T-helper 2 cell (primary cell): ENCODE measurements at places on chromosomes 1 and 21.

DNA sequence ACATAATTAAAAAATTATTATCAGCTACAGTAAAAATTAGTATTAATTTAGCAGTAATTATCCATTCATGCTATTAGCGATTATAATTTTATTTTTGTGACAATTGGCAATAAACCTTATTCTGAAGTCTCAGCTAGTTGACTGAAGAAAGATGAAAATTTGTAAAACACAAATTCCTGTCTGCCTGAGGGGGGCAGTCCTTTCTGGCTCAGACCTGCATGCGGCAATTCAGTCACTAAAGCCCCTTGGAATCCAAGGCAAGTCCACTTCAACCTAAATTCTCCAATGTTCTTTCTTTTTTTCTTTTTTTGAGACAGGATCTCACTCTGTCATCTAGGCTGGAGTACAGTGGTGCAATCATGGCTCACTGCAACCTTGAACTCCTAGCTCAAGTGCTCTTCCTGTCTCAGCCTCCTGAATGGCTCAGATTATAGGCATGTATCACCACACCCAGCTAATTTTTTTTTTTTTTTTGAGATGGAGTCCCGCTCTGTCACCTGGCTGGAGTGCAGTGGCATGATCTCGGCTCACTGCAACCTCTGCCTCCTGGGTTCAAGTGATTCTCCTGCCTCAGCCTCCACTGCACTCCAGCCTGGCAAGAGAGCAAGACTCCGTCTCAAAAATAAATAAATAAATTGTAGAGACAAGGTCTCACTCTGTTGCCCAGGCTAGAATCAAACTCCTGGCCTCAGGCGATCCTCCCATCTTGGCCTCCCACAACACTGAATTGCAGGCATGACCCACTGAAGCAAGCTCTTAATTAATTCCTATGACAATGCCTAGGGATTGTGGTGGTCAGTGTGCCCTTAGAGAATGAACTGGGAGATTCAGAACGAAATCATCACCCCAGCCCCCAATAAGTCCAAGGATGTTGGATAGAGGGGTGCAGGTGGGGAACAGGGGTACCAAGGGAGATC is 24.2 kb upstream of the ITPKB start:
- DNase-seq: no peak

DNA sequence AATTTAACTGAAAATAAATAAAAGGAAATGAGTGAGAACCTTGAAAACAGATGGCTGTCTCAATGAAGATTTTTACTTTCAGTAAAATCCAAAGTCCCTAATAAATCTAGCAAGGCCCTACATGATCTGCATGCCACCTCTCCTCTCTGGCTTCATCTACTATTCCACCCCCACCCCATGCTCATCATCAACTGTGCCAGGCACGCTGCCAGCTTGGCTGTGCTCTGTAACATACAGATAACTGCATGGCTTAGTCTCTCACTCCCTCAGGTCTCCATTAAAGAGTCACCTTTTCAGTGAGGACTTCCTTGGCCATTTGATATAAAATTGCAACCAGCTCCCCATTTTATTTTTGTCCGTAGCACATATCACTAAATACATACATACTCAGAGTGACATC is 26.7 kb downstream of the RGSL1 start:
- DNase-seq: no peak

DNA sequence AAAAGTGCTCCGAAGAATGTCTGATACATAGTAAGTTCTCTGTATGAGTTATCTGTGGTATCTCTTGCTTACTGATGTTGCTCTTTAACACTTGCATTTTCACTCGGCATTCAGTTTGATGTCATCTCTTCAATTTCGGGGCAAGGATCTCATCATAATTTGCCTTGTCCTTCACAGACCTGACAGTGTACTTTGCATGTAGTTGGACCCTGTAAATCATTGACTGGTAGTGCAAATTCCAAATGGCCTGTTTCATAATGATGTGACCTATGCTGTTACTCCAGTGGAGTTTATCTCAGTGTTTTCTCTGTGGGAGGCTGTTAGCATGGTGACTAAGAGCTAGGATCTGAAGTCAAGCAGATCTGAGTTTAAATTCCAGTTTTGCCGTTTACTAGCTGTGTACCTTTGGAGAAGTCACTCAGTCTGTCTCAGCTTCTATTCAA is 34.2 kb upstream of the ABCD3 start:
- peak; percentile 87 for DNase-seq

DNA sequence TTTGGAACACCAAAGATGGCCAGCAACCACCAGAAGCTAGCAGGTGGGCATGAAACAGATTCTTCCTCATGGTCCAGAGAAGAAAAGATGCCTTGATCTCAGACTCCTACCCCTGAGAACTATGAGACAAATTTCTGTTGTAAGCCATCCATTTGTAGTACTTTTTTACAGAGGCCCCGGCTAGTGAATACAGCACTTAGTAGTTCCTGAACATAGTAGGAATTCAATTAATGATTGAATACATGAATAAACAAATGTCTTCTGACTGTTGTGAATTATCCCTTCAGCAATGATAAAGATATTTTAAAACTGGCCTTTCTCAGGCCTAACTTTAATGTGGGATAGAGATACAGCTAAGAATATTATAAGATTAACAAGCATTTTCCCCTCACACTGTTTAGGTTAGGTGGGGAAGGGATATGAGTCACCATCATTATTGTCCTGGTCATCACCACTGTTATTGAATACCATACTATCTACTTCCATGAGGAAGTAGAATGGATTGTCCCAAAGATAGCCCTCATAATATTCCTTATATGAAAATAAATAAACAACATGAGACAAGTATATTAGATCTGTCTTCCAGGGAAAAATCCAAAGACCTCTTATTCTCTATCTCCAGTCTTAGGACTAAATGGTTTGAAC is 51.4 kb downstream of the ADCY10 start:
- DNase-seq: no peak

DNA sequence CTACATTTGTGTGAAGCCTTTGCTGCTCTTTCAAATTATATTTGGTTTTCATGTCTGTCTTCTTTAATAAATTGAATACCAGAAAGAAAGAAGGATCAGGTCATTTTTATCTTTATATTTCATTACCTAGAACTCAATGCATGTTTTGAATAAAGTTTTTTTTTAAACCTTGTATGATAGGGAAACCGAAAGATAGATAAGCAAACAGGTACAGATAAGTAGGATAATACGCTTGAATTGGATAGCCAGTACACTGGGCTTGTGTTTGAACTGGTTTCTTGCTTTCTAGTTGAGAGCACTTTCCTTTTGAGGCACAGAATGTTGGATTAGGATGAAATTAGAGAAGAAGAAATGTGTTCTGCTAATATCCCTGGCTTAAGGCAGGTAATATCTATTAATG is 46.9 kb downstream of the PKN2 start:
- no peak for DNase-seq

DNA sequence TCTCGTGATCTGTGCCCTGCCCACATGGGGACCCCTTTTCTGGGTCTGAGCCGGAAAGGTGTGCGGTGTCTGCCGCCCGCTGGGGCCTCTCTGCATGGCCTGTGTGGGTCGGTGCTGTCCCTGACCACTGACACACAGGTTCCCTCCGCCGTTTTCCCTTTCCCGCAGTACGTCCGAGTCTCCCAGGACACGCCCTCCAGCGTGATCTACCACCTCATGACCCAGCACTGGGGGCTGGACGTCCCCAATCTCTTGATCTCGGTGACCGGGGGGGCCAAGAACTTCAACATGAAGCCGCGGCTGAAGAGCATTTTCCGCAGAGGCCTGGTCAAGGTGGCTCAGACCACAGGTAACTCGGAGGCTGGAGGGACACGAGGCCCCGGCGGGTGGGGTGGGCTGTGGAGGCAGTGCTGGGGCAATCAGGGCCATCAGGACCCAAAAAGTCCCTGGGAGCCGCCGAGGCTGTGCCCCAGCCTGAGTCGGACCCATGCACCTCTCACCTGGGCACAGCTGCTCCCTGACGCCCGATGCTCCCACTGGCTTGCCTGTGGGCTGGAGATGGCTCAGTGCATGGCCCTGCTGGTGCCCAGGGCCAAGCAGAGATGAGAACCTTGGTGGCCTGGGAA is 13.3 kb downstream of the TRPM2 start:
- DNase-seq: no peak

DNA sequence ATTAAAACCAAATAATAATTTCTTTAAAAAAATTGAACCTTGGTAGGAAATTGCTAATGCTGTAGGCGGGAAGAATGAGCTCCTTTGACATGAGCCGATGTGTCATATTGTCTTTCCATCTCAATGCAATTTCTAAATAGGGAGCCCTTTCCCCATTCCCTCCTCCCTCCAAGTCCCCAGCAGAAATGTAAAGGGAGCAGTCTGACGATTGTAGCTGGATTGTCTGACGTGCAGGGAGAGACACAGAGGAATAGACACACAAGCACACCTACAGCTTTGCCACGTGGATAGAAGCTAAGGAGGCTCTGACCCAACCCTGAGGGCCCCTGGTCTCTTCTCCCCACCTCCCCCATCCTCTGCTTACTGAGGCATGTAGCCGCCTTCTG is 3.6 kb upstream of the SYT6 start:
- DNase-seq: no peak

- no peak for DNase-seq
These were observed 33.2 kb downstream of the ROR1 start for GRCh38 chr1:63807046-63807445.

DNA sequence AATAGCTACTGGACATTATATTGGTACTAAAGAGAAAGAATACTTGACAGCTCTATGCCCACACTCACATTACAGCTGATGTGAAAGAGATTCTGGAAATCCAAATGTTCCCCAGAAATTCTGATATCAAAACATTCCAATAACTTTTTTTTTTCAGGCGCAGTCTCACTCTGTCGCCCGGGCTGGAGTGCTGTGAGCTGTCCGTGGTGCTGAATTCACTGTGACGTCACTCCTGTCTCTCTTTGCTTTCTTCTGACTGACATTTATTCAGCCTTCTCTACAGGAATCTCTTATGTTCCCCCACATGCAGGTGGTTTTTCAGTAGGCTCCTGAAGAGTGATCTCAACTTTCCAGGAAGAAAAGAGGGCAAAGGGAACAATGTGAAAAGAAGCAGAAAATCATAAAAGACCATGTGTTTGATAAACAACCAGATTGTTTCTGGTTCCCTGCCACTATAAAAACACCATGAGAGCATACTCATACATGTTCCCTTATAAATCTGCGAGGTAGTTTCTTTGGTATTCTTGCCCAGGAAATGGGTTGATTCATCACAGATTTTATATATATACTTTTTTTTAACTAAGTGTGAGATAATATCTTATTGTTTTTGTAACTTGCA is 6.2 kb downstream of the S100A7A start:
- peak; percentile 56 for DNase-seq

- DNase-seq: no peak
These were observed 275.1 kb upstream of the VAMP3 start for GRCh38 chr1:7495962-7496361.

DNA sequence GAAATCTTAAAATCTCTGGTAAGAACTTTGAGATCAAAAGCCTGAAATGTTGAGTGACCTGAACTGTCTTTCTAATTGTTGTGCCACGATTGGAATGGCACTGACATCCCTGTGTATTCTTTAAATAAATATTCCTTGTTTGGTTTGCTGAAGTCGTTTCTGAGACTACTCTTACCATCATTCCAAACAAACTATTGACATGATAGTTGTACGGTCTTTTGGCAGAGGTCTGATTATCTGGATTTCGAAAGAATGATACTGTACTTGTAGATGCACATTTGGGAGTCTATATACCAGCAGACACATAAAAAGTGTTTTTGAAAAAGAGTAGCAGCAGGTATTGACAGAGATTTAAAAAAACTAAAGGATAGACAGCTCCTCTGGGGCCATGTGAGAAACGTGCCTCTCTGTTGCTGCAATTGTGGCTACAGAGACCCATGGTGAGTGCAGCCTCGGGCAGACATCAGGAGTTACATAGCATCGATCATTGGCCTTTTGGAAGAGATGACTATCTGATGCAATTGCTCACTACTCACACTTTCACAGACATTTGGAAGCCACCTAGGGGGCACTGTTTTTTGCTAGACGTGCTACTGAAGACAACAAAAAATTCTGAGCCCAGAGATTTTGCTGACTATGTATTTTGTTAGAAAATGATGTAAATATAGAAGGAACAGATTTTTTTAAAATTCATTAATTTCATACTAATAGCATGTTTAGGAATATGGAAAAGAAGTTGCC is 464.5 kb downstream of the KCNT2 start:
- no peak for DNase-seq

DNA sequence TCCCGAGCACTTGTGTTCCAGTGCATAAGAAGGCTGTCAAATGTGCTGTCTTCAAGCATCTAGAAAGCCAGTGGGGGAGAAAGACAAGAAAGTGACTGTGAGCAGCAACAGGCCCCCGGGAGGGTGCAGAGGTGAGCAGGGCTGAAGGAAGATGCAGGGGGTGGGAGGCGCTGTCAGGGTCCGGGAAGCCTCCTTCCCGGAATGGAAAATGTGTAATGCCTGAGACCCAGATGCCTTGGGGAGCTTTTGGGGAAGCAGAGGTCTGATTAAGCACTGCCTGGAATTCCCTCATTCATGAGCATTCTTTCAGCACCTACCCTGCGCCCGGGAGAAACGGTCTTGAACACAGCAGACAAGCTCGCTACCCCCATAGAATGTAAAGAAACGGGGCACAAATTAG is 1.3 kb downstream of the NPHP4 start:
- DNase-seq: no peak

- no peak for DNase-seq
These were observed 3.4 kb downstream of the FCER1G start for GRCh38 chr1:161218301-161219077.

GRCh38 chr1:97094247-97094972 is 372.8 kb downstream of the PTBP2 start:
- peak; percentile 36 for DNase-seq

GRCh38 chr1:170593173-170594011 is 61.4 kb downstream of the GORAB start:
- DNase-seq: no peak

- DNase-seq: no peak
These were observed 30.0 kb upstream of the DMRTA2 start for GRCh38 chr1:50453266-50453665.

GRCh38 chr1:121517586-121518230 is 332.9 kb downstream of the SRGAP2C start:
- DNase-seq: no peak

GRCh38 chr1:3139871-3140361 is 70.9 kb downstream of the PRDM16 start:
- no peak for DNase-seq

DNA sequence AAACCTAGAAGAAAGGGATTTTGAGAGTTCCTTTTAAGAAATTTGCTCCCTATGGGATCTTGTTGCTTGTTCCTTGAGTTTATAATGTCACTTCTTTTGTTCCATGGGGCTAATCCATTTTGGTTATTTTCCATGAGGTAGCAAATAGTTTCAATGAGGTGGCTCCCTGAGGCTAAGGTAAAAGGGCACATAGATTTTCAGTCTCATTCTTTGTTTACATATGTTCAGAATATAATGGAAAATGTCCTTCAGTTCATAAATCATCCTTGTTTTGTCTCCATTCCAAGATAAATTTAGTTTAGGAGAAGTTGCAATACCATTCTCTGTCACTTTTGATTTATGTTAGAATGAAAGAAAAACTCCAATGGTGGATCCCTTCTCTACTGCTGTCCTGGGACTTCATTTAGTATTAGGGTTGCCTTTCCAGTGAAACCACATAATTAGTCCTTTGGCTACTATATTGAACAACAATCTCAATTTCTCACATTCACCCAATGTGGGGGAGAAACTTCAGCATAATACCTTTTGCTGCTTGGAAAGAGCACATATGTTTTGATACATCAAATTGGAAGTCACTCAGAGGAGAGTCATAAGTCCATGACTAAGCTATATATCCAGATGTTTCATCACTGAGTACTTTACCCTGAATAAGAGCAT is 80.9 kb upstream of the ADAMTS5 start:
- no peak for DNase-seq

GRCh38 chr21:39363607-39364555 is 15.0 kb upstream of the HMGN1 start:
- DNase-seq: no peak
